GM12878 (cell line): ENCODE measurements at places on chromosomes 16 and 17. TPM values are rescaled to one million over a fixed set of nuclear protein-coding genes. Genes with fewer than 3 reads are reported as not detected.
A peak's percentile ranks its signal among the peaks of the same experiment; 100 is the strongest.

- H3K27ac ChIP-seq: no peak overlapping the region
- no peaks in the 10 kb centered on the region for H3K27me3 ChIP-seq
- DNase-seq: no peak
- no peak overlapping the region for H3K4me3 ChIP-seq
Observed at GRCh38 chr16:79468121-79468552, 132.4 kb downstream of the MAF start.

The C17orf78 gene
- total RNA-seq: not detected in 2 replicates

DNA sequence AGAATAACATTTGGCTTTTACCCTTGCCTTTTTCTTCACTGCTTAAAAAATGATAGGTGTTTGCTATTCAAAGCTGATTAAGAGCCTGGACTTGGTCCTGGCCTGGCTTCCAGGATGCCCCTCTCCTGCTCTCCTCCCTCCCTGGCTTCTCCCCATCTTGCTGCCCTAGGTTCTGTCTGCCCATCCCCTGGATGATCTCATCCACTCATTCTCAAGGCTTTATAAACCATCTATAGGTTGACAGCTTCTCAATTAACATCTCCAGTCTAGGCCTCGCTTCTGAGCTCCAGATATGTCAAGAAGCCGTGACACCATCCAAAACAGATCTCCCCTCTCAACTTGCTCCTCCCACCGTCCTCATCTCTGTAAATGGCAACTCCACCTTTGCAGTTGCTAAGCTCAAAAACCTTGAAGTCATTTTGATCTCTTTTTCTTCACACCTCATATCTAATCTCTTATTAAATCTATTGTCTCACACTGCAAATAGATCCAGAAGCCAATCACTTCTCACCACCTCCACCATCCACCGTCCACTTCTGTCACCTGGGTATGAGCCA, 8.7 kb downstream of the ZNF771 start:
- no peak overlapping the region for H3K27ac ChIP-seq
- no peak overlapping the region for H3K4me3 ChIP-seq
- peaks cover 1% of the 10 kb centered on the region; the same call in 1 of the 2 replicates for H3K36me3 ChIP-seq
- H3K4me1 ChIP-seq: peaks cover 8% of the 10 kb centered on the region

- H3K4me3 ChIP-seq: no peak overlapping the region
- H3K36me3 ChIP-seq: peaks cover 11% of the 10 kb centered on the region
Observed at GRCh38 chr16:48539485-48540221, 70.3 kb downstream of the N4BP1 start.

The OTOP3 gene
- not detected in 2 replicates for total RNA-seq

The KRT33A gene
- total RNA-seq: not detected in 2 replicates

The MXRA7 gene
- 1.1 and 1.3 TPM in 2 replicates for total RNA-seq

- H3K36me3 ChIP-seq: peaks cover 3% of the 10 kb centered on the region
- H3K27me3 ChIP-seq: no peaks in the 10 kb centered on the region
- DNase-seq: peak; percentile 28
- peak overlapping the region; percentile 67 for H3K27ac ChIP-seq
Observed at GRCh38 chr16:23949630-23950290, 114.0 kb downstream of the PRKCB start.

The P2RX1 gene
- total RNA-seq: 5.0 and 5.1 TPM in 2 replicates

- H3K4me1 ChIP-seq: no peaks in the 10 kb centered on the region
- no peaks in the 10 kb centered on the region for H3K27me3 ChIP-seq
- DNase-seq: no peak
- H3K36me3 ChIP-seq: no peaks in the 10 kb centered on the region
Observed at GRCh38 chr17:26775219-26775822, 518.6 kb upstream of the WSB1 start.

- no peak overlapping the region for H3K27ac ChIP-seq
Observed at GRCh38 chr16:66735891-66736290, 15.5 kb downstream of the DYNC1LI2 start.

DNA sequence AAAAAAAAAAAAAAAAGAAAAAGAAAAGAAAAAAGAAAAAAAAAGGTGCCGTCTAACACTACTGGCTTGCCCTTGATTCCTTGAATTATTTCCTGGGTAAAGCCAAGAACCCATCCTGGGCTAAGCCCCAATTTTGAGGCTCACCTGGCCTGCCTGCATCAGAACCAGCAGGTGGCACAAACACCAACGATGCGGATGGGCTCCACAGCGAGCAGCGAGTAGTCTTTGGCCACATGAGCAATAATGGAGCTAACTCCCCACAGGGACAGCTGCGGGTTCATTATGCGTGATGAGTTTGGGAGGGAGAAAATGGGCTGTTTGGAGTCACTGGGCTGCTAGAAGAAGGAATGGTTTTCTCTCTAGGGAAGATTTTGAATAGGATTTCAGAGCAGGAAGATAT, 91.1 kb downstream of the ASIC2 start:
- no peak overlapping the region for H3K4me3 ChIP-seq
- no peak for DNase-seq
- no peaks in the 10 kb centered on the region for H3K4me1 ChIP-seq
- H3K27me3 ChIP-seq: no peaks in the 10 kb centered on the region
- H3K27ac ChIP-seq: no peak overlapping the region

GRCh38 chr17:40284085-40284713, 3.5 kb upstream of the CDC6 start:
- H3K4me1 ChIP-seq: no peaks in the 10 kb centered on the region
- H3K36me3 ChIP-seq: peaks cover 16% of the 10 kb centered on the region
- DNase-seq: no peak
- H3K27ac ChIP-seq: no peak overlapping the region

The CUEDC1 gene
- 6.6 and 7.4 TPM in 2 replicates for total RNA-seq

- H3K27me3 ChIP-seq: no peaks in the 10 kb centered on the region
- no peak overlapping the region for H3K27ac ChIP-seq
- no peak for DNase-seq
- no peaks in the 10 kb centered on the region for H3K36me3 ChIP-seq
- no peaks in the 10 kb centered on the region for H3K4me1 ChIP-seq
Observed at GRCh38 chr17:10648381-10648780, 8.7 kb downstream of the MYH3 start.

DNA sequence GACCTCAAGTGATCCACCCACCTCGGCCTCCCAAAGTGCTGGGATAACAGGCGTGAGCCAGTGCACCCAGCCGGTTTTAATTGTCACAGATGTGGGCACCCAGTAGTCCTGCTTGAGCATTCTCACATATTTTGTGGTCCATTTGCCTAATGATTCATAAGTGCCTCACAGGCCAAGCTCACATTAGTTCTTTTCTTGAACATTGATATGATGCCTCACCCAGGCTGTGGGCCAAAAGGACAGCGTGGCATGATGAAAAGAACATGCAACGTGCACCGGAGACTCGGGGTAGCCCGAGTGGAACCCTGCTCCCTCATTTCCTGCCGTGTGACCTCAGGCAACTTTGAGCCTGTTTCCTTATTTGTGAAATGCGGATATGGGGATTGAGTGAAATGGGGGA, 181.9 kb downstream of the SNX29 start:
- no peak for DNase-seq
- no peaks in the 10 kb centered on the region for H3K27me3 ChIP-seq
- H3K4me3 ChIP-seq: no peak overlapping the region
- H3K4me1 ChIP-seq: peaks cover 9% of the 10 kb centered on the region

The HSBP1 gene
- total RNA-seq: 54.5 and 59.8 TPM in 2 replicates

DNA sequence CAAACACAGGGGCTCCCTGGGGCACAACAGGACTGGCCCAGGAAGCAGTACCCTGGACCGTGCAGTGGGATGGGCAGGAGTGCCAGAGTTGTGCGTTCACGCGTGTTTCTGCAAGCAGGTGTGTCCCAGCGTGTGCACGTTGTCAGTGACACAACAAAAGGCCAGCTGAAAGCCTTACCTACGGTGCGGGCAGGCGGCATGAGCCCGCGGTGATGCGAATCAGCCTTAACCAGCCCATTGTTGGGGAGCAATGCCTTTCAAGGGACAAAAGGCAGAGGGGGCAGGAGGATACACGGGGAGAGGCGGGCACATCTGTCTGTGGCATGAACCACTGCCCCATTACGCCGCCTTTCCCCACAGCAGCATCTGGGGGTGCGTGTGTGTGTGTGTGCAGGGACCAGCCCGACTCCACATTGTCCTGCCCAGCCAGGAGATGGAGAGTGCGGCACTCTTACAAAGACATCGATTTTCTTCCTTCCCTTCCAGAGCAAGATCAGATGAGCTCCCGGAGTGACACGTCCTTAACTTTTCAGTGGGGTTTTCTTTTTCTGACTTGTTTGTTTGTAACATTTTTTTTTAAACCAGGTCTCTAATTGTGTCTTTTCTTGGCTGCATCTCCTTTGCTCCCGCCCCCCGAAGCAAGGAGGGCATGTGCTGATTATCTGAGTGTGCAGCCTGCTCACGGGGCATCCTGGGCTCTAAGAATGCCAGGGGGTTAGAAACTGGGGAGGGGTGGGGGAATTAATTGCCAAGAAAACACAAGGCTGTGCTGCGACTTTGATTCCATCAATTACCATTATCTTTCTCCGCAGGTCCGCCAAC, 158.1 kb downstream of the ZNF423 start:
- no peaks in the 10 kb centered on the region for H3K27me3 ChIP-seq
- H3K27ac ChIP-seq: no peak overlapping the region
- no peak for DNase-seq
- H3K4me1 ChIP-seq: peaks cover 7% of the 10 kb centered on the region

DNA sequence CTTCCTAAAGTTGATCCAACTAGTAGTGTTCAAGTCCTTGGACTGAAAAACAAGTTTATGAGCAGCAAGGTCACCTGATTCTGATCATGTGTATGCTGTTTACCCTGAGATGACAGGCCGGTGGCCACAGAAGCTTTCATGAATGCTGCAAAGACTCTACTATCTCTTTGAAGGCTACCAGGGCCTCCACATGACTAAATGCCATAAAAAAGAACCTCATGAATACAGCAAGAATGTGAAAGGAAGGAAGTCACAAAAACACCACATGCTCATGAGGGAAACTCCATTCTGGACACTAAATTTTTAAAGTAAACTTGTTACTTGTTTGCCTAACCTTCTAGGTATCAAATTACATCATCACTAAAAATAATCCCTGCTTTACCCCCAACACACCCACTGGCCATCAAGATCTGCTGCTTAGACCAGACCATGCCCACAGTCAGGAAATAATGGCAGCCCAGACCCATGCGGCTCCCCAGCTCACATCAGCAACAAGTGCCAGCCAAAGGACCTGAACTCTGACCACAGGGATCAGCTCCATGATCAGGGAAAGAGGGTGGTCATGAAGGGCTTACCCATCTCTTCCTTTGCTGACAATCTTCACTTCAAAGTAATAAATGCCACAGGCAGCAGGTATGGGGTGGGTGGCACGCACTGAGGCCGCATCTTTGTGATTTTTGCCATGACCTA, 1.4 kb downstream of the RANBP10 start:
- peak overlapping the region; percentile 75; the same call in 1 of the 2 replicates for H3K27ac ChIP-seq
- no peaks in the 10 kb centered on the region for H3K27me3 ChIP-seq
- DNase-seq: no peak
- H3K4me1 ChIP-seq: peaks cover 29% of the 10 kb centered on the region
- H3K4me3 ChIP-seq: peak overlapping the region; percentile 94

DNA sequence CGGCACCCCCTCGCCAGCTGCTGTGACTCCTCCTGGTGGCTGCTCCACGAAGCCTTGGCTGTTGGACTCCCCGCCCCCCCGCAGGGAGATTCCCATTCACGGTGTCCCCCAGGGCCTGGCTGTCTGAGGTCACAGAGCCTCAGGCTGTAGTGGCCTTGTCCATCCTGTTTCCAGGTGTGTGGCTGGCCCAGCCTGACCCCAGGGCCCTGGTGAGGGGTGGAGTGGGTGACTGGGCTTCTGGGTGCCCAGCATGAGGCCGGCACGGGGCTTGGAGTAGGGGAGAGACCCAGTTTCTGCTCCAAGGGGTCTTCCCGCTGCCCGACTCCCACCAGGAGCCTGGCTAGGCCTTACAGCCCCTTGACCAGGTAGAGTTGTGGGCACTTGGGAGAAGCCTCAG, 10.4 kb downstream of the PRSS27 start:
- H3K4me3 ChIP-seq: no peak overlapping the region
- H3K4me1 ChIP-seq: no peaks in the 10 kb centered on the region
- H3K36me3 ChIP-seq: peaks cover 19% of the 10 kb centered on the region
- no peak for DNase-seq
- no peaks in the 10 kb centered on the region for H3K27me3 ChIP-seq
